GM04503 (cell line): ENCODE measurements at places on chromosomes 13 and 19.

- DNase-seq = no peak
Measured at GRCh38 chr19:14514215-14514863, 3.9 kb downstream of the DNAJB1 start.

GRCh38 chr13:28373810-28374209, 121.1 kb downstream of the FLT1 start:
- no peak for DNase-seq

DNA sequence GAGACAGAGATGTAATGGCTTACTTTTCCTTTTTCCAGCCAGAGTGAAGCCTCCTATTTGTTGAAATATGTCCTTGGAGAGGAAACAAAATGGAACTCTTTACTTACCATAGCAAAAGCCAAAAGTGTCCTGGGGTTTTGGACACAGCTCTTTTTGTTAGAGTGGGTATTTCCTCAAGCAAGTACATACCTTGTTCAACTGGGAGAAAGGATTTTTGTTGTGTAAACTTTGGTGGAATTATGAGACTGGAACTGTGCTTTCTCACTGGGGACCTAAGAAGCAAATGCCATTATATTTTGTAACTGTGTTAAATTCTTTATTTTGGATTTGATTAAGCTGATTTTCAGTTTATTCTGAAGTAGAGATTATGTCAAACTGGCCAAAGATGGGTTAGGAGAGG, 58.4 kb downstream of the CYSLTR2 start:
- no peak for DNase-seq

DNA sequence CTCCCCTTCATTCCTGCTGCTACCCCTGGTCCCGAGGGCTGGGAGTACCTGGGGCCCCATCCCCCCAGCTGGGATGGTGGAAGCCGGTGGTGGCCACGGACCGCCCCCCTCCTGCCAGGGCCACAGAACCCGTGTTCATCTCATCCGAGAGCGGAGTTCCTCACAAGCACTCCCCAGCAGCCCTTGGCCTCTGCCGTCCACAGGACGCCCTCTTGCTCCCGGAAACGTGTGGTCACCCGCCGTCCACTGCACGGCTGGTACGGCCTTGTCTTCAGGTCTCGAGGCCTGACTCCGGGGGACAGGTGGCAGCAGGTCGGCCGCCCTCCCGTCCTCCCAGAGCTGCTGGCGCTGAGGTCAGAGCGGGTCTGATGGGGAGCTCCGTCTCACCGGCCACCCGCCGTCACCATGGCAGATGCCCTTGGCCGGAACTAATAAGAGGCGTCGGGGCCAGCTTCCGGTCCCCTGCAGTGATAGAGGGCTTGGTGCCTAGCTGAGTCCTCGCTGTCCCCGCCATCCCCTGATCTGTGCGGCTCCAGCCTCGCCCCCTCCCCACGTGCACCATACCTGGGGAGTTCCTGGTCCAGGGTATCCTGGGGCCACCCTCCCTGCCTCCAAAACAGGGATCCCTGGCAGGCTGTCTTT, 16.5 kb upstream of the CSNK1G2 start:
- no peak for DNase-seq

DNA sequence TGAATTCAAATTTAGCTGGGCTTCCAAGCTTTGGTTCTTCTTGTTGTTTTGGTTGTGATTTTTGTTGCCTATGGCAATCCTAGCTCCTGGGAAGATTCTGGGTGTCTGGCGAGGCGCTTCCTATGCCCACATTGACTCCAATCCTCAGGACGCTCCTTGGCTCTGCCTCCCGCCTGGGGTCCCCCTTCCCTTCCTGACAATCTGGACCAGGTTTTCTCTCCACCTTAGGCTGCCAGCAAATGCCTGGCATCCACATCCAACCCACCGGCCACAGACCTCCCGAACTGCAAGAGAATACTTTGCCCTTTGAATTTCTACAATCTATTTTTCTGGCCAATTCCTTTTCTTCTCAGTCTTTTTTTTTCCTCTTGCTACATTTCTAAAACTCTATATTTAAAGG, 186.9 kb upstream of the UBL3 start:
- DNase-seq = no peak

DNA sequence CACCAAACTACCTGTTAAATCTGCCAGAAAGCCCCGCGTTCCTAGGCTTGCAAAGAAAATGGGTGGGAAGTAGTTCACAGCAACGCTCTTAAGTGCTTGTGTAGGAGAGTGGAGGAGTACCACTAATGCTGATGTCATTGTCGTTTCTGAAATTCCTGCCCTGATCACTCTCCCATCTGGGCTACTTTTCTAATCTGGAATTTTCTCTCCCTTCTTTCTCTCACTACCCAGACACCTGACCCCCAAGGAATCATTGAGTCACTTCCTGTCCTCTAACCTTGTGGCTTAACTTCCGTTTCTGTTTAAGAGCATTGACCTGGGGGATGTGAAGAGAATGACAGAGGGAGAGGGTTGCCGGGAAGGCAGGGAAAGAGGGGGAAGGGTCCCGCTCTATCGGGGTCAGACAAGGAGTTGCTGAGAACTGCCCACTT, 98.7 kb downstream of the STARD13 start:
- DNase-seq = no peak

DNA sequence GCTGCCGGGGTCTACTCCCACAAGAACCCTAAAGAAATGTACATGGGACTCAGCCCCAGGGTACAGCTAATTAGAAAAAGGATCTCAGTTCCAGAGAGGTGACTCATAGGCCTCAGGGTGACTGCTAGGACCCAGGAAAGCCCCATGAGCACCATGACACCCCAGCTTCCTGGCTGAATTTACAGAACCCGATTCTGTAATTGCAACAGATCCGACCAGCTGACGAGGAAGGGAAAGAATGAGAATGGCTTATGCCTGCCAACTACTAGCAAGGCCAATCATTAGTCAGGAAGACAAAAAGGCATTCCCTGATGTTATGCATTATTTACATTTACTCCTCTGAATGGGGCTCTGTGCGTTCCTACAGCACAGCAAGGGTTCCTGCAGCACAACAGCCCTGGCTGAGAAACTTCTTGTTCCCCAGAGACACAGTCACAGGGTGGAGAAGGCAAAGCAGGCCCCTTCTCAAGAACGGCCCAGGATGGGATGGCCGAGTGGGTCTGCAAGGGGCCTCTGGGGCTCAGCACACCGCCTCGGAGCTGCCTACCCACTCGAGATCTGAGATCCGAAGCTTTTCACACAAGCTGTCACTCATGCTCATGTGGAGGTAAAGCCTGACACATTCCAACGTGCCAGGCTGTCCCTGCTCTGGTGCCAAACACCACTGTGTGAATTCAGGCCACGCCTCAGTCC, 27.2 kb downstream of the PBX4 start:
- DNase-seq = peak; percentile 95

GRCh38 chr13:73142071-73142470, 83.3 kb downstream of the KLF5 start:
- DNase-seq = no peak

DNA sequence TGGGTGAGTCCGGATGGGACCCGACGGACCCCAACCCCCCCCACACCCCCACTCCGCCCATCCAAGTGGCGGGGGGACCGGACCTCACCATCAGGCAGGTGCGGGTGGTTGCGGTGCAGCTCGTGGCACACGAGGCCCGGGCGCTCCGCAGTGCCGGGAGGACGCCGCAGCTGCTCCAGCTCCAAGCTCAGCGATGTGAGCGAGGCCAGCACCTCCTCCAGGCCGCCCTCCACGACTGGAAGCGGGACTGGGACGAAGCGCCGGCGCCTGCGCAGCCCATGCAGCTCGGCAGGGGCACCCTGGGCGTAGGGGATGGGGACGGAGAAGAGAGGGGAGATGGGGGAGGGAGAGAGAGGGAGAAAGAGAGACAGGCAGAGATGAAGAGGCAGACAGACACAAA, 30.1 kb upstream of the OLFM2 start:
- no peak for DNase-seq

GRCh38 chr19:55646889-55647731, 902 bp upstream of the CCDC106 start:
- DNase-seq = no peak

DNA sequence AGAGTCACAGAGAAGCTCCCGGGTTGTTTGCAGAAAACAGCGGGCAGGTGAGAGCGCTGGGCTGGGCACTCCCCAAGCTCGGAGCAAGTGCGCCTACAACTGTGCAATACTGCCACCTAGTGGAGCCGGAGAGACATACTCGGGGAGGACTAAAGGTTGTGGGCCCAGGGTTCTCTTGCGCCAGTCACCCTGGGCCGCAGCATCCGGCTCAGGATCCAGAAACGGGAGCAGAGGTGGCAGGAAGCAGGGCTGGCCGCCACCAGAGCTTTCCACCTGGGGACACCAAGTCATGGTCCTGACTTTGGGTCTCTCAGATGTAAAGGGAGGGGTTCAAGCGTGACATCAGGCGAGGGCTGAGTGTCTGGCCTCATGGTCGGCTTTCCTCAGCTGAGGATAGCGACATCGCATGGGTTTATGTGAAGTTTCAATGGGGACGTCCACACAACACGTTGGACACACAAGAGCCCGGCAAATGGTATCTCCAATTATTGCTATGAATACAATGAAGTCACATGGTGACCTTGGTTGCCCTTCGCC, 11.2 kb upstream of the KLK4 start:
- no peak for DNase-seq

DNA sequence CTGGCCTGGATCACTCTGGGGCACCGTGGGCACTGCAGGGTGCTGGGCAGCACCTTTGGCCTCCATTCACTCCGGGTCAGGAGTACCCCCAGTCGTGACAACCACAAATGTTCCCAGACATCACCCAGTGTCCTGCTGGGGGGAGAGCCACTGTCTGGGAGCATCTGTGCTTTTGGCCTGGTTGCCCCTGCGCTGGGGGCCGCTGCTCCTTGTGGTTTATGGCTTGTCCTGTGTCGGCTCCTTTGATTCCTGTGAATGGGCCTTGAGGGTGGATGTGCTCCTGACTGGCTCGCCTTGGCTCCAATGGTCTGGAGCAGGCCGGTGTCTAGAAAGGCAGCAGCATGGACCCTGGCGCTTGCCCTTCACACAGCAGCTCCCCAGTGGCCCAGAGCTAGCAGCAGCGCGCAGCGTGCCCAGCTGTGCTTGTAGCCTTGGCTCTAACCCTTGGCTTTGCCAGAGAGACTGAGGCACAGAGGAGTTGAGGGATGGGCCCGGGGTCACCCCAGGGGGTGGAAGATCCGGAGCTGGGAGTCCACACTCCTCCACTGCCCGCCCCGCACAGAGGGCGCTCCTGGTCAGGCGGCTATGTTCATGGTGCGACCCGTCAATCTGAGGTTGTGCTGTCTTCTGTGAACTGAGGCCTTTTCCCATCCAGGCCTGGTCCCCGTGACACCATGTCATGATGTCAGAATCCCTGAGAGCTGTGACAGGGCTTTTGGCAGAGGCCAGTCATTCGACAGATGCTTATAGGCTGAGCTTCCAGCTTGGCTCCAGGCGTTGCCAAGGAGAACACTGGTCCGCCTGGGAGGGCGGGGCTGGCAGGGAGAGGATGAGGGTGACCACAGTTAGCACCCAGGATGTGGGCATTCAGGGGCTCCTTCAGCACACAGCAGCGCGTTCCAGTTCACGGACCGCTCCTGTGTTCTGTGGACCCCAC, 4.1 kb downstream of the DAZAP1 start:
- peak; percentile 37 for DNase-seq
